ENCODE measurements at places on chromosomes 7 and 10.
A peak's percentile ranks its signal among the peaks of the same experiment; 100 is the strongest.

- DNase-seq = no peak
Observed at GRCh38 chr7:69422574-69422985, 175.7 kb upstream of the AUTS2 start.

DNA sequence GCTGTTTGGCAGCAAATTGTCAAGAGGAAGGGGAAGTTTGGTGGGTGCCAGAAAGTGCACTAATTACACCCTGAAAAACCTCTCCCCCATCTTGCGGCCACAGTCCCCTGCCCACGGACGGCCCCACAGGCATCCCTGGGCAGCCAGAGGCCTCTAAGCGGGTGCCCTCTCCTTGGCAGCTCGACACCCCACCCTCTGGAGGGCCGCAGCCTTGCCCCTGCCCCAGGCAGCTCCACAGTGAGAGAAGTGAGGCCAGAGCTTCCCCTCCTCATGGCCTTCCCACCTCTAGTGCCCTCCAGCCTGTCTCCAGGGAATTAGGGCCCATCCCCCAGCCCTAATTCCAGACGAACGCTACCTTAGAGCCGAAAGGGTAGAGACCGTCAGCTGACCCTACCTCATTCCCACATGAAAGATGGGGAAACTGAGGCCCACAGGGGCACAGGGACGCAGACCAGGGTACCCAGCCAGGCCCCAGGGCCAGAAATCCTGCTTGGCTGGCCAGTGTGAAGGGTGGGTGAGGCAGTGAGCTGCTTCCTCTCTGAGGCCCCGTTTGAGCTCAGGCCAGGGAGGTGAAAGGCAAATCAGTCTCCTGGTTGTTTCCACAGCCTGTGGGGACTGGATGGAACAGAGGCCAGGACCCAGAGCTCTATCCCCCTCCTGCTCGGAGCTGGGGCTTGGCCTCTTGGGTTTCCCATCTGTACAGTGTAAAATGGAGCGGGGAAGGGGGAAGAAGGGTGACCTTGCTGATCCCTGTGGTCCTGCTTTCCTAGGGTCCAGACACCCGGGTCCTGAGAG, 10.0 kb downstream of the ZCCHC24 start:
- DNase-seq = no peak

DNA sequence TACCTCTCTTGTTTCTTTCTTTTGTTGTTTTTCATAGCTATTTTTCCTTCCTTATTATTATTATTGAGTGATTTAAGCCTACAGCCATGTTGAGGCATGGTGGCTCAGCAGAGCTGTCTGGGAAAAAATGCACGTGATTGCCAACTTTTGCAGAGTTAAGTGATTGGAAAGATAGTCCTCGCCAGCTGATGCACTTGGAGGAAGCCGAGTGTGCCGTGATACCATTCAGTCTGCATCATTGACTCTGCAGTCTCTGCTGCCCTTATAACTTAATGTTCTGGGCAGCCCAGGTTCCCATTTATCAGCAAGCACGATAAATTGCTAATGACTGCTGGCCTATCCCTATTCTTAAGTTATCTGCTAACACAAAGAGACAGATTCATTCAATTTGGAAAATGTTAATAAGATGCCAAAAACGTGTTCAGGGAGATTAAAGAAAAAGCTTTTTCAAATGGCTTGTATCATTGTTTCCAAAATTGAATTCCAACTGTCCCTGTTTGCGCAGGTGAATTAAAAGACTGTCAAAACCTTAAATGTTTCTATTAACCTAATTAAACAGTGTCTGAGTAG, 232.9 kb upstream of the NPY start:
- DNase-seq = no peak

DNA sequence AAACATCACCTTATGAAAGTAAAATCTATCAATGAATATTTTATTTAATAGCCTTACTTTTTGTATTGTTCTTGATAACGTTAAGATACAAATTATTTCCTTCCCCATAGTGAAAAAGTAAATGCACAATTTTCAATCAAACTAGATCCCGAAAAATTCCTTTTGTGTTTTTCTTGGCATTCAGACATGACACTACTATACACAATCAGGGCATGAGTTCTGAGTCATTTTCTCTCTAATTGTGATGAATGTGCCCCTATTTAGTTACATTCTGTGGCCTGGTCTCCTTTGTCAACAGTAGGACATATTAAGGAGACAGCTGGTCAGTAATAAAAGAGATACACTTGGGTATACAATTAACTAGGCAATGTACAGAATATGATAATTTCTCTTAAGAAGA, 19.8 kb downstream of the COL1A2 start:
- DNase-seq = no peak

DNA sequence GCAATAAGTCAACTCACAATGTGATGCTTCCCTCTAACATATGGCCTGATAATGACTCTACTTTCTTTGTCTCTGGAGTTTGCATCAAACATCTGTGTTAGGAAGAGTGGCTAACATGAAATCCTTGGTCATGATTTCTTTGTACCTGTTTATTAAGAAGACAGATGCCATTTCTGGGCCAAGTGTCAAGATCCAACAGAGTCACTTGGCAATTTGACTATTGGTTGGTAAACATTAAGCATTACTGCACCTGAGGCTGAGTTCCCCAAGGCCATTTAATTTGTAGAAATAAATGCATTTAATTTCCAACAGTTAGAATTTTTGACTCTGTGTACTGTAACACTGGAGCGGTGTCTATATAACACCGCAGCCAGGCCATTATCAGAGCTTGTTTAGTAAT, 403.7 kb downstream of the GALNT17 start:
- DNase-seq = no peak

DNA sequence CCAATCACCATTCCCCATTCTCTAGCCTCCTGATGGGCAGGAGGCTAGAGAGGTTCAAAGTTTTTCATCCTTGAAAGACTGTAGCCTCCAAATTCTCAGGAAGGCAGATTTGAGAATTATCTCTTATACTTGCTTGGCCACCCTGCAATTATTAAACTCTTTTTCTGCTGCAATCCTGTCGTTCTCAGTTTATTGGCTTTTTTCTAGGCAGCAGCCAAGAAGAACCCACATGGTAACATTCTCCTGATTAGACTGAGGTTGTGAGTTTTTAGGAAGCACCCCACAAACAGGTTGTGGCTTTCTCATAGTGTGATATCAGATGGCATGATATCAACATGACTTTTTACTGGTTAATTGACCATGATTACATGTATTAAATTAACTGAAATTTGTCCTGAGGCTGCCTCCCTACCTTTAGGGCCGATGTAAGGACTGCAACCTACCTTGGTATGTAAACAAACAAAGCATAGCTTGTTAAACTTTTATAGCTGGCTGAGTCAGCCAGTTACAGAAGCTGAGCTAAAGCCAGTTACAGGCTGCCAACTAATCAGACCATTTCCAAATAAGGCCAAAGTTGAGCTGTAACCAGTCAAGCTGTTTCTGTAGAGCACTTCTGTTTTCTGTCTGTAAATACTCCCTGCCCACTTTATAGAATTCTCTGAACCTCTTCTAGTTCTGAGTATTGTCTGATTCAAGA, 3.2 kb upstream of the ZNF248 start:
- no peak for DNase-seq

- no peak for DNase-seq
Observed at GRCh38 chr7:80642871-80643270, 4.4 kb downstream of the CD36 start.

- peak; percentile 33 for DNase-seq
Observed at GRCh38 chr10:71462062-71462935, 65.6 kb downstream of the CDH23 start.

DNA sequence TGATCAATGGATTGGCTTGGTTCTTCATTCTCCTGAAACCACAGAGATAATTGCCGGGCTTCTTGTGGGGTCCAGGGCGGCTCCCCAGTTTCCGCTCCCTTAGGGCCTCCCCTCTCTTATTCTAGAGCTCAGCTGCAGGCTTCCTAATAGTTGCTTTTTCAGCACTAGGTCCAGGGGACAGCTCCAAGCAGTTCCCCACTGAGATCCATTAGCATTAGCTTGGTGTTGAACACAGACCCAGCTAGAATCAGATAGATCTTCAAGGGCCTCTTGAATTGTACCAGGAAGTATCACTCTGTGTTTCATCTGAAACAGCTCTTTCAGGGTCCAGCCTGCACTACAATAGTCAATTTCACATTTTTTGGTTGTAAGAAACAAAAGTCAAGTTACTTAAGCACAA, 238.7 kb downstream of the SEC23IP start:
- DNase-seq = no peak

DNA sequence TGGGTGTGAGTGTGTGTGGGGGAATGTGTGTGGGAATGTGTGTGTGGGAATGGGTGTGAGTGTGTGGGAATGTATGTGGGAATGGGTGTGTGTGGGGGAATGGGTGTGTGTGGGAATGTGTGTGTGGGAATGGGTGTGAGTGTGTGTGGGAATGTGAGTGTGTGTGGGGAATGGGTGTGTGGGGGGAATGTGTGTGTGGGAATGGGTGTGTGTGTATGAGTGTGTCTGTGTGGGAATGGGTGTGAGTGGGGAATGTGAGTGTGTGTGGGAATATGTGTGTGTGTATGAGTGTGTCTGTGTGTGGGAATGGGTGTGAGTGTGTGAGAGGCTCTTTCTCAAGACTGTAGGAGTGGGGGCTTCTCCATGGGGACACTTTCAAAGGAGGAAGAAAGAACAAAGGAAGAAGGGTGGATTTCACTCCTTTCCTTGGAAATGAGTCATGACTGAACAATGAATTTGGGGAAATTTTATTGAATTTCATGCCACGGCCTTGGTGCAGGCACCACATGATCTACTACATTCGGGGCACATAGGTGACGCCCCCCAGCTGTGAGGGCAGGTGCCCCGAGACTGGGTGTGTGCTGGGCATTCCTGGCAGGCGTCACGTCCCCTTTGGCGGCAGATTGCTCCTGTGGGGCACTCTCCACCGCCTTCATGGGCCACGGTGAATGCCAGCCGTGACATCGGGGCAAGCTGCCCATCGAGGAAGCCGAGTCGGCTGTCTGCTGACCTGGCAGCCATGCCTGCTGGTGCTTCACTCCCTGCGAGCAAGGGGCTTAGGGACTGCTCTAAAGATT, 88.8 kb upstream of the INSIG1 start:
- DNase-seq = no peak

DNA sequence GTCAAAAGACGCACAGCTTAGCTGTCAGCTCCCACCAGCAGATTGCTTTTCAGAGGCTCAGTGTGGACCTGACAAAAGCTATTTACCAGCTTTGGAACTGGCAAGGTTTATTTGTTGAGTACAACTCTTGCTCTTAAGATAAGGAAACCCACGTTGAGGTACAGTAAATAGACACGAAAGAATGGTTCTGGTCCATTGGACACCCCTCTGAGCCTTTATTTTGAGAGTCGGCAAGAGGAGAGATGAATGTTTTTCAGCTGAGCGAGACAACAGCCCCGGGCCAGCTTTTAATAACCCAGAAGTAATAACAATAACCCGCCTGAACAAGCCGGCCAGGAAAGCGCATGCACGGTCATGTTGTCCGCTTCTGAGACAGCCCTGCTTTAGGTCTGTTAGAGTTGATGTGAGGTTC, 49.0 kb downstream of the WNT2 start:
- peak; percentile 6 for DNase-seq

Measured in NCI-H187 (cell line).